Stimulated activated CD4-positive, alpha-beta T cell treated with anti-CD3 and anti-CD28 coated beads, Interleukin-1b, Interleukin-23, amount 100 ng/mL, for 24 hours (primary cell): ENCODE measurements at places on chromosomes 16 and 17.

DNA sequence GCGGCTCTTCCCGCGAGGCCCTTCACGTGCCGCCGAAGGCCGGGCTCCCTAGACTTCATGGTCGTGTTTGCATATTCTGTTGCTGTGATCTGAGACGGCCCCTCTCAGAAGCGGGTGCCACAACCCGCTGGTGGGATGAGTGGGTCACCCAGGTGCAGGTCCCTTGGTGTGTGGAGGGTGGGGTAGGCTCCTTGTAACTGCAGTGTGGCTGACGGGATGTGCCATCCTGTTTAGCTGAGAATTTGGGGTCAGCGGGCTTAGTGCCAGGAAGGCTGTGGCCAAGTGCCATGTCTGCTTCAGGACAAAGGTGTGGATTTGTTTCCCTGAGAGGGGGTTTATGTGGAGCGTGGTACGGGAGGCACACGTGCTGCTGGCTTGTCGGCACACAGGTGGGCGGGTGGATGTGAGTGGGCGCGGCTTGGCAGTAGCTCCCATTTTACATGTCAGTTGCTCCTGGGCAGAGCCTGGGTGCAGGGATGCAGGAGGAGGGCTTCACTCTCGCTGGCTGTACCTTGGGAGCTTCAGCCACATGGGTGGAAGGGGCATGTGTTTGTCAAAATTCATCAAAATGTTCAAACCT, 9.2 kb upstream of the WFIKKN1 start:
- no peak for DNase-seq

- no peak for DNase-seq
Measured at GRCh38 chr17:2450016-2450650, 49.3 kb upstream of the MNT start.

GRCh38 chr17:52024300-52024870, 134.1 kb downstream of the CA10 start:
- no peak for DNase-seq

DNA sequence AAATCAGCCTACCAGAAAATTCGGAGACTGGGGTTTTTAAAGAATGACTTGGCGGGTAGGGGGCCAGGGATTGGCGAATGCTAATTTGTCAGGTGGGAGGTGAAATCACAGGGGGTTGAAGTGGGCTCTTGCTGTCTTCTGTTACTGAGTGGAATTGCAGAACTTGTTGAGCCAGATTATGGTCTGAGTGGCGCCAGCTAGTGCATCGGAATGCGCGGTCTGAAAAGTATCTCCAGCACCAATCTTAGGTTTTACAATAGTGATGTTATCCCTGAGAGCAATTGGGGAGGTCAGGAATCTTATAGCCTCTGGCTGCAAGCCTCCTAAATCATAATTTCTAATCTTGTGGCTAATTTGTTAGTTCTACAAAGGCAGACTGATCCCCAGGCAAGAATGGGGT, 762 bp upstream of the RBL2 start:
- no peak for DNase-seq

- DNase-seq: no peak
Measured at GRCh38 chr17:72175263-72175662, 54.4 kb downstream of the SOX9 start.

DNA sequence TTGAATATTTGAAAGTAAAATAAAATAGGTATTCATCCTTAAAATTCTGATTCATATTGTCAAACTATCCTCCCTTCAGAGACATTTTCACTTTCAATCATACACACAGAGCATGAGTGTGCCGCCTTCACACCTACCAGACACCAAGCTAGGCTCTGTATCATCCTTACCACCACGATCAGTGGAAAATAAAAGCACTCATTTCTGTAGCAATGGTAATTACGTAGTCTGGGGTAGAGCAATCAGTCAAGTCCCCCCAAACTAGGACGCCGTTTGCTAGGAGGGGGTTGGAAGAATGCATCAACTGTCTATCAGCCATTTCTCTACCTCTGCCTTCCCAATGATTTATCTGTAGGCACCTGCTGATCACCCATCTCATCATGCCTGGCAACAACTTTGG, 84.6 kb upstream of the GRIN2A start:
- peak; percentile 21 for DNase-seq

DNA sequence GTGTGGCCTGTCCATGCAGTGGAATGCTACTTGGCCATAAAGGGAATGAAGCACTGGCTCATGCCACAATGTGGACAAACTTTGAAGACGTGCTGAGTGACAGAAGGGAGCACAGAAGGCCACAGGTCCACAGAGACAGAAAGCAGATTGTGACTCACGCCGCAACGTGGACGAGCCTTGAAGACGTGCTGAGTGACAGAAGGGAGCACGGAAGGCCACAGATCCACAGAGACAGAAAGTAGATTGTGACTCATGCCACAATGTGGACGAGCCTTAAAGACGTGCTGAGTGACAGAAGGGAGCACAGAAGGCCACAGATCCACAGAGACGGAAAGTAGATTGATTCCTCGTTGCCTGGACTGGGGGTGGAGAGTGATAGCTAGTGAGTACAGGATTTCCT, 19.2 kb downstream of the ZC3H18 start:
- no peak for DNase-seq

- DNase-seq: no peak
Measured at GRCh38 chr17:76685846-76686245, 24.9 kb downstream of the MXRA7 start.

DNA sequence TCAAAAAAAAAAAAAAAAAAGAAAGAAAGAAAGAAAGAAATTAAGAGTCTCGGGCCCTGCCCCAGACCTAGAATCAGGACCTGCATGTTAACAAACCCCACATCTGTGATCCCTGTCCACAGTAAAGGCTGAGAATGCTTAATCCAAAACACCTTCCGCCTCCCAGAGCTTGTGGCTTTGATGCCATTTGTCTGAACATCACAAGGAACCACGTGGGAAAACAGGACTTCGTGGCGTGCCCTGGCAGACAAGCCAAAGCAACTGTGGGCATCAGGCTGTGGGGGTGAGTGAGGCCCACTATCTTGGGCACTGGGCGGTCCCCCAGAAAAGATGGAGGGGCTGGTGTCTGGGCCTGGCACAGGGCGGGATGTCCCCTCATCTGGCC, 173.4 kb upstream of the CIBAR2 start:
- DNase-seq: no peak
